ENCODE measurements at places on chromosomes 4 and X. TPM values are rescaled to one million over a fixed set of nuclear protein-coding genes. Genes with fewer than 3 reads are reported as not detected.

The VEGFD gene
- 0.46 TPM for total RNA-seq

The AWAT2 gene
- total RNA-seq: not detected

The PHF8 gene
- total RNA-seq: 10.5 TPM

The MFAP3L gene
- total RNA-seq: 1.7 TPM
